ENCODE measurements at places on chromosomes 16 and 17. TPM values are rescaled to one million over a fixed set of nuclear protein-coding genes. Genes with fewer than 3 reads are reported as not detected.

GRCh38 chr17:68737761-68738443 lies 136.7 kb upstream of the FAM20A start:
- H3K27ac ChIP-seq = no peak overlapping the region
- no peak overlapping the region for H3K4me3 ChIP-seq
- no peaks in the 10 kb centered on the region for H3K4me1 ChIP-seq
- peaks cover 1% of the 10 kb centered on the region for H3K36me3 ChIP-seq
- DNase-seq = no peak

- peaks cover 3% of the 10 kb centered on the region for H3K4me1 ChIP-seq
- DNase-seq = no peak
- no peak overlapping the region for H3K27ac ChIP-seq
- peaks cover 19% of the 10 kb centered on the region for H3K27me3 ChIP-seq
- H3K4me3 ChIP-seq = no peak overlapping the region
Measured at GRCh38 chr16:57894390-57895080, 76.4 kb downstream of the CNGB1 start.

GRCh38 chr16:81623365-81624102 lies 155.6 kb upstream of the PLCG2 start:
- H3K27me3 ChIP-seq = no peaks in the 10 kb centered on the region
- H3K27ac ChIP-seq = no peak overlapping the region
- peaks cover 47% of the 10 kb centered on the region for H3K36me3 ChIP-seq
- no peak overlapping the region for H3K4me3 ChIP-seq
- DNase-seq = no peak

DNA sequence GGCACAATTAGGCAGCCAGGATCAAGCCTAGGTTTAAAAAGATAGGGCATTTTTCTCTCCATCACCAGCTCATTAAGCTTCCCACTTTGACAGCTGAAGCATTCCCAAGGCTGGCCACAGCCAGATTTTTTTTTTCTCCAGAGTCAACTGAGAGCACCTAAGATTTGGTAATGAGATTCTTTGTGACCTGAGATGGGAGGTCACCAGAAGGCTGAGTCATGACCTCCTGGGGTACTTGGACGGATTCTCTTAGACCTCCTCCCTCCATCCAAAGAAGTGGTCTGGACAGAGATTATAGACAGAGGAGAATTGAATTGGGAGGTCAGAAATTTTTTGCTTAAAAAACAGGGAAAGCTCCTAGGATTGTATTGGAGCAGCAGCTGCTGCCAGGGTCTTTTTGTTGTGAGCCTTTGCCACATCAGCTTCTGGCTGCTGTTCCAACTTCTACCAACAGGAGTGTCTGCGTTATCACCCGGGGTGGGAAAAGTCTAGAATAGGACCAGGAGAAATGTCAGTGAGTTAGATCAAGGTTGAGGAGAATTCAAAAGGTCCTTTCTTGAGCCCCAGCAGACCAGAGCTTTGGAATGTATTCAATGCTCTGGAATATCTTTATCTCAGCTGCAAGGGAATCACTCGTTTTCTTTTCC lies 221.2 kb upstream of the N4BP1 start:
- H3K27me3 ChIP-seq = no peaks in the 10 kb centered on the region
- DNase-seq = no peak
- no peak overlapping the region for H3K4me3 ChIP-seq
- H3K4me1 ChIP-seq = no peaks in the 10 kb centered on the region

GRCh38 chr17:58665946-58666857 lies 25.6 kb downstream of the TEX14 start:
- H3K4me3 ChIP-seq = peak overlapping the region; percentile 66
- H3K4me1 ChIP-seq = peaks cover 8% of the 10 kb centered on the region
- H3K27me3 ChIP-seq = peaks cover 16% of the 10 kb centered on the region

DNA sequence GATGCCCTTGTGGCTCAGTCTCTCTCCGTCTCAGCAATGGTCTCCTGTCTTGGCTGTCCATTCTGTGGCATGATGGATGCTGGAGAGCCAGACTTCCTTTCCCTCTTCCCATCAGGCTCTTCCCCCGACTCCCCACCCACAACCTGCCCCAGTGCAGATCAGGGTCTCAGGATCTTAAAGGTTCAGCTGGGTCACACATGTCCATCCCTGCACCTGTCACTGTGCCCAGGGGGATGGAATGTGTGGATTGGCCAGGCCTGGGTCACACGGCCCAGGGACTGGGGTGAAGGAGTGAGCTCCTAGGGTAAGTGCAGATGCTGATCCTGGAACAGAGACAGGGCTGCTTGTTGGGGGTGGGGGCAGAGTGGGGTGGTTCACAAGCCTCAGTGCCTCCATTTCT lies 23.0 kb downstream of the ADGRG5 start:
- H3K4me3 ChIP-seq = no peak overlapping the region
- no peak overlapping the region for H3K27ac ChIP-seq
- H3K4me1 ChIP-seq = peaks cover 6% of the 10 kb centered on the region

DNA sequence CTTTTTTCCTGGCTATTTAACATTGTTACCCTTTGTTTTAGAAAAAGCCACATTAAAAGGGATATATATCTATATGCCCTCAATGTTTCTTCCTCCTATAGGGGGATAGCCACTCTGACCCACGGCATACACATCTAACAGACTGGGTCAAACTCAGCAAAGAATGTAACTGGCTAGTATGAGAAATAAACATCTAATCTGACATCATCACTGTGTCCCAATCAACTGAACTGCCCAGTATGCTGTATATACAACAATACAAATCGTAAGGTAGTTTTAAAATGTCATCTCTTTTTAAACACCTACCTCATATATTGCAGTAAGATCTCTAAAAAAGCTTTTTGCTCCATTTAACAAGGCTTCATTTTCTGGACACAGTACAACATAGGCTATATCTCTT lies 39.9 kb upstream of the INTS2 start:
- H3K4me1 ChIP-seq = no peaks in the 10 kb centered on the region
- no peak for DNase-seq
- H3K36me3 ChIP-seq = peaks cover 70% of the 10 kb centered on the region
- H3K27me3 ChIP-seq = no peaks in the 10 kb centered on the region

DNA sequence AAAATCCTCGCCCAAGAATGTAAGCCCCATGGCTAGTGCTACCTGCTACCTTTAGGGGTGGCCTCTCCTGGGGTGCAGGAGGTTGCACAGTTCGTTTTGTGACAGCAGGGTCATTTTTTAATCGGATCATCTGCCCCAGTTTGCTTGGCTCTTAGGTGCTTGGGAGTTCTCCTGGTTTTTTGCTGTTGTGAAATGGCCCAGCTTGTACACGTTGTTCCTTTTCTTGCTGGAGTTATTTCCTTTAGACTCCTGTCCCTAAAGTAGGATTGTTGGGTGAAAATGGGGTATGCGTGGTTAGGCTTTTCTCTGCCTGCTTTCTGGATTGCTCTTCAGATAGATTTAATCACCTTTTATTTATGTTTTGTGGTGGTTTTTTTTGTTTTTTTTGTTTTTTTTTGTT lies 25.8 kb downstream of the ABCC1 start:
- H3K27me3 ChIP-seq = no peaks in the 10 kb centered on the region
- H3K4me1 ChIP-seq = peaks cover 16% of the 10 kb centered on the region
- peaks cover 56% of the 10 kb centered on the region for H3K36me3 ChIP-seq
- H3K4me3 ChIP-seq = no peak overlapping the region
- no peak for DNase-seq

DNA sequence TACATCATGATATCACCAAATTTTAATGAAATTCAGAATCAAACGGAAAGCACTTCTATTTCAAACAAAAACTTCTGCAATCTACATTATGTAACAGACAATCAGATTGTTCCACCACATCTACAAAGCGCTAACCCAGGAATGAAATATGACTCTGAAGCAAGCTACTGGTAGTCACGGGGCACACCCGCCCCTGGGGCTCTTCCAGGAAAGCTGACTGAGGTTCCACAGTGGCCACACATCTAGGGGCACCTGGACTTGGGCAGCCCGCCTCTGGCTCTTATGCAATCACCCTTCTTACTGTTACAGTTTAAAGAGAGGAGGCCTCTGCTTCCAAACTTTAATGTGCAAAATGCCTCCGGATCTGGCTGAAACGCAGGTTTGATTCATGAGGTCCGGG lies 27.5 kb downstream of the ZCCHC14 start:
- peaks cover 23% of the 10 kb centered on the region for H3K4me1 ChIP-seq
- peak overlapping the region; percentile 83 for H3K27ac ChIP-seq
- H3K4me3 ChIP-seq = peak overlapping the region; percentile 56

- no peak for DNase-seq
- H3K27ac ChIP-seq = no peak overlapping the region
- peaks cover 20% of the 10 kb centered on the region for H3K4me1 ChIP-seq
- H3K36me3 ChIP-seq = peaks cover 31% of the 10 kb centered on the region
- peak overlapping the region; percentile 98 for H3K4me3 ChIP-seq
Measured at GRCh38 chr17:76104140-76104895, 731 bp upstream of the EXOC7 start.

- no peaks in the 10 kb centered on the region for H3K36me3 ChIP-seq
- no peak overlapping the region for H3K27ac ChIP-seq
- H3K27me3 ChIP-seq = no peaks in the 10 kb centered on the region
Measured at GRCh38 chr17:62089334-62089733, 24.3 kb upstream of the MED13 start.

Gene SNAI3
- 2.7 TPM for total RNA-seq

Gene ST6GALNAC2
- total RNA-seq = not detected

Gene TMEM238L
- total RNA-seq = not detected
